Esophagus muscularis mucosa (tissue), 4 donors: ENCODE measurements at places on chromosomes 4 and X. TPM values are rescaled to one million over a fixed set of nuclear protein-coding genes. Genes with fewer than 3 reads are reported as not detected.
A peak's percentile ranks its signal among the peaks of the same experiment; 100 is the strongest.

GRCh38 chr4:168886351-168886750 is 123.7 kb downstream of the CBR4 start:
- H3K27me3 ChIP-seq = no peaks in the 10 kb centered on the region
- no peak overlapping the region for H3K4me3 ChIP-seq
- no peak for DNase-seq
- H3K27ac ChIP-seq = peak overlapping the region; percentile 59
- peaks cover 78% of the 10 kb centered on the region for H3K36me3 ChIP-seq
- H3K4me1 ChIP-seq = peaks cover 94% of the 10 kb centered on the region

DNA sequence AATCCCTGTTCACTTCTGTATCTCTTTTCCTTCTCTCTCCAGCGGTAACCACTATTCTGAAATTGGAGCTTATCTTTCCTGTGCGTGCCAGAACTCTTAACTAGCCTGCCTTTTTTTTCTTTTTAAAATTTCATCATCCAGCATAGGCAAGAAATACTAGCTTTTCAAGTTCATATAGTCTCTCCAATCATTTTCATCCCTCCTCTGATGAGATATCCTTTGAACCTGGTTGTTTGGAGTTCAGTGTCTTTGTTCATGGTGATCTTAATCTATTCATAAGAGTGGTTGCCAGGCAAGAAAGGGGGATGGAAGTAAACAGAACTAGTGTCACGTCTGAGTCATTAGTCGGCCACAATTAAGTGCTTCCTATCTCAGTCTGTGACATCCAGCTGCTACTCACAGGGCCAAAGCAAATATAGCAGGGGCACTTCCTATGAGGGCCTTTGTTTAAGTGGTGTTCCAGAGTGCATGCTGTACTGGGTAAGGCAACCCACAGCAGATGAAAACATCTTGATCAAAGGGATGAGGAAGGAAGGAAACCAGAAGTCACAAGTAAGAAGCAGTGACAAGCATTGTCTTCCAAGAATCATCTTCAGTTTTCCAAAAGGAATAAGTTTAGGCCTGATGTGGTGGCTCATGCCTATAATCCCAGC is 56.4 kb upstream of the XIAP start:
- H3K36me3 ChIP-seq = no peaks in the 10 kb centered on the region
- H3K27me3 ChIP-seq = no peaks in the 10 kb centered on the region
- no peaks in the 10 kb centered on the region for H3K4me1 ChIP-seq
- no peak overlapping the region for H3K27ac ChIP-seq

- H3K4me1 ChIP-seq = no peaks in the 10 kb centered on the region
- H3K4me3 ChIP-seq = no peak overlapping the region
- no peak overlapping the region for H3K27ac ChIP-seq
- no peak for DNase-seq
- H3K36me3 ChIP-seq = peaks cover 45% of the 10 kb centered on the region
Observed at GRCh38 chr4:78603384-78603783, 51.8 kb downstream of the ANXA3 start.

- H3K27ac ChIP-seq = no peak overlapping the region
- no peaks in the 10 kb centered on the region for H3K36me3 ChIP-seq
- H3K4me1 ChIP-seq = no peaks in the 10 kb centered on the region
- H3K4me3 ChIP-seq = no peak overlapping the region
Observed at GRCh38 chr4:97761445-97762114, 381.7 kb downstream of the STPG2 start.

DNA sequence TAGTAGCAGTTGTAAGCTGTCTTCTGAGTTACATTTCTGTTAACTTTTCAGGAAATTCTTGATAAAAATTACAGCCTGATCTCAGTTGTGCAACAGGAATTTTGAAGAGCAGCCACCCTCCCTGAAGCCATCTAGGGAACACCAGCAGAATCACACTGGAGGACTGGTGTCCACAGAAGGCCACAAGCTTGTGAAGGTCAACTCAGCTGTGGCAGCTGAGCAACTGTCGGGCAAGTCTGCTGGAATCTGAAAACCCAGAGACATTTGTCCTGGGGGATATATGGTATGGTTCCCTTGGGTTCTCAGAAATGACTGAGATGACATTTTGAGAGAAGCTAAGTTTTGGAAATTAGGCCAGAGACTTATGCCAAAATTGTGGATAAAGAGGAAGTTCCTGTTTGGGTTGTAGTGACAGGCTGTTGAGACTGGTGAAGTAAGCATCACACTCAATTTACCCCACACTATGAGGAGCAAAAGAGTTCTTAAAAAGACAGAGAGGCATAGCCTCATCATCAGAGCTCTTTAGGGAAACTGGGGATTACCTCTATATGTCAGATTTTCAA is 78.1 kb upstream of the TNIP3 start:
- no peak overlapping the region for H3K27ac ChIP-seq
- H3K4me1 ChIP-seq = no peaks in the 10 kb centered on the region
- DNase-seq = no peak
- H3K36me3 ChIP-seq = no peaks in the 10 kb centered on the region
- no peak overlapping the region for H3K4me3 ChIP-seq

GRCh38 chr4:6298035-6298434 is 28.4 kb downstream of the WFS1 start:
- H3K27me3 ChIP-seq = no peaks in the 10 kb centered on the region
- peaks cover 8% of the 10 kb centered on the region for H3K4me1 ChIP-seq
- H3K27ac ChIP-seq = no peak overlapping the region
- H3K4me3 ChIP-seq = no peak overlapping the region

GRCh38 chrX:111759686-111760085 is 78.7 kb downstream of the ALG13 start:
- no peak overlapping the region for H3K27ac ChIP-seq
- no peaks in the 10 kb centered on the region for H3K27me3 ChIP-seq
- no peaks in the 10 kb centered on the region for H3K36me3 ChIP-seq
- H3K4me1 ChIP-seq = no peaks in the 10 kb centered on the region

- no peaks in the 10 kb centered on the region for H3K36me3 ChIP-seq
- DNase-seq = no peak
- no peaks in the 10 kb centered on the region for H3K27me3 ChIP-seq
- peak overlapping the region; percentile 89 for H3K27ac ChIP-seq
- H3K4me3 ChIP-seq = peak overlapping the region; percentile 99
- H3K4me1 ChIP-seq = peaks cover 20% of the 10 kb centered on the region
Observed at GRCh38 chr4:125833-126232, 1.5 kb downstream of the ZNF718 start.

- no peaks in the 10 kb centered on the region for H3K4me1 ChIP-seq
- DNase-seq = no peak
- no peak overlapping the region for H3K27ac ChIP-seq
- no peaks in the 10 kb centered on the region for H3K27me3 ChIP-seq
Observed at GRCh38 chrX:87846956-87847355, 329.4 kb downstream of the KLHL4 start.

- no peak for DNase-seq
- peaks cover 5% of the 10 kb centered on the region for H3K4me1 ChIP-seq
- peaks cover 45% of the 10 kb centered on the region for H3K27me3 ChIP-seq
Observed at GRCh38 chr4:155208258-155209054, at the start of gene NPY2R. Gene NPY2R (plus strand): TSS chr4:155208636. CDS start chr4:155213940, 5,304 bp downstream.

GRCh38 chrX:2652106-2652505 is 39.0 kb upstream of the CD99 start:
- H3K4me3 ChIP-seq = no peak overlapping the region
- no peaks in the 10 kb centered on the region for H3K4me1 ChIP-seq
- H3K36me3 ChIP-seq = no peaks in the 10 kb centered on the region
- no peak overlapping the region for H3K27ac ChIP-seq

GRCh38 chr4:159743971-159744370 is 641.1 kb downstream of the RAPGEF2 start:
- no peaks in the 10 kb centered on the region for H3K36me3 ChIP-seq
- no peak for DNase-seq
- no peak overlapping the region for H3K4me3 ChIP-seq
- H3K27ac ChIP-seq = no peak overlapping the region

- DNase-seq = no peak
- no peaks in the 10 kb centered on the region for H3K4me1 ChIP-seq
- H3K27ac ChIP-seq = no peak overlapping the region
- no peaks in the 10 kb centered on the region for H3K36me3 ChIP-seq
- H3K4me3 ChIP-seq = no peak overlapping the region
Observed at GRCh38 chr4:174672276-174672675, 150.0 kb upstream of the HPGD start.

DNA sequence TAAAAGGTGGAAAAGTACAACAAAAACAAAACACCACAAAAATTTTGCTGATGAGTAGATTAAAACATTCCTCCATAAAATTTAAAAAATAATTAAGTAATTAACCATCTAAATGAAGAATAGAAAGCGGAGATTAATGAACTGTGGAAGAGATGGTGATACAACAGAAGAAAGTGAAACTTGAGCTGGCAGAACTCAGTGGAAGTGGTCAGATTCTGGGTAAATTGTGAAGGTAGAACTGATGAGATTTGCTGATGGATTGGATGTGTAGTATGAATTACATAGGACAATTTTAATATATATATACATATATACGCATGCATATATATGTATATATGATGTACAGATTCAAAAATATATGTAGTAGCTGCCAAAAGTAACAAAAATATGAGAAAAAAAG is 73.9 kb downstream of the AMOT start:
- no peaks in the 10 kb centered on the region for H3K4me1 ChIP-seq
- no peaks in the 10 kb centered on the region for H3K27me3 ChIP-seq
- no peak for DNase-seq
- no peak overlapping the region for H3K4me3 ChIP-seq
- H3K36me3 ChIP-seq = no peaks in the 10 kb centered on the region

- no peak overlapping the region for H3K27ac ChIP-seq
- DNase-seq = no peak
- H3K4me3 ChIP-seq = no peak overlapping the region
- no peaks in the 10 kb centered on the region for H3K4me1 ChIP-seq
- H3K27me3 ChIP-seq = no peaks in the 10 kb centered on the region
Observed at GRCh38 chrX:46208225-46208854, 336.9 kb downstream of the ZNF674 start.

DNA sequence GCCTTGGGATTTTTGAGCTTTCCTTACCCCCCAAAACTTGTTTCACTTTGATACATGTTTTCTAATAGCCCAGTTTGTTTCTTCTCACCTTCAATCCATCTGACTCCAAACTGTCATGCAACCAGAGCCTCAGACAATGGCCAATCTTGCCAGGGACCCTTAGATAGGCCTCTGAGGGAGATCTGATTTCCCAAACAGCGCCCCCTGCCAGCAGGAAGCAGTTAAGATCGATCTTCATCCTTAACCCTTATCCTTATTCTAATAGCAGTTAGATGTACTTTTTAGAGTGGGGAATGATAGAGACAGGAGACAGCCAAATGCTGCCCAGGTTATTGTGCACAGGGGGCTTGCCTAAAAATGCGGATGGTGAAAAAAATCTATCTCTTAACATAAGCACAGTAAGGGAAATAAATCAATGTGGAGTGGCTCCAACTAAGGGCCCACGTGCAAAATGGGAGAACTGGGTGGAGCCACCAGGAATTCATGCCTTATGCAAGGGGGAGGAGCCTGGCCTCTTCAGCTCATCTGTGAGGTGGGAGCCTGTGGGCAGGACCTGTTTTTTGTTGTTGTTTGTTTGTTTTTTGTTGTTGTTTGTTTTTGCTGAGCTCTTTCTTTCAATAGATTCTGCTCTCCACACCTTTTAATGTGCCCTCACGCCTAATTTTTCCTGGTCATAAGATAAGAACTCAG is 833.6 kb upstream of the AGA start:
- H3K27ac ChIP-seq = no peak overlapping the region
- H3K4me3 ChIP-seq = no peak overlapping the region
- H3K4me1 ChIP-seq = no peaks in the 10 kb centered on the region
- DNase-seq = no peak
- H3K36me3 ChIP-seq = no peaks in the 10 kb centered on the region

DNA sequence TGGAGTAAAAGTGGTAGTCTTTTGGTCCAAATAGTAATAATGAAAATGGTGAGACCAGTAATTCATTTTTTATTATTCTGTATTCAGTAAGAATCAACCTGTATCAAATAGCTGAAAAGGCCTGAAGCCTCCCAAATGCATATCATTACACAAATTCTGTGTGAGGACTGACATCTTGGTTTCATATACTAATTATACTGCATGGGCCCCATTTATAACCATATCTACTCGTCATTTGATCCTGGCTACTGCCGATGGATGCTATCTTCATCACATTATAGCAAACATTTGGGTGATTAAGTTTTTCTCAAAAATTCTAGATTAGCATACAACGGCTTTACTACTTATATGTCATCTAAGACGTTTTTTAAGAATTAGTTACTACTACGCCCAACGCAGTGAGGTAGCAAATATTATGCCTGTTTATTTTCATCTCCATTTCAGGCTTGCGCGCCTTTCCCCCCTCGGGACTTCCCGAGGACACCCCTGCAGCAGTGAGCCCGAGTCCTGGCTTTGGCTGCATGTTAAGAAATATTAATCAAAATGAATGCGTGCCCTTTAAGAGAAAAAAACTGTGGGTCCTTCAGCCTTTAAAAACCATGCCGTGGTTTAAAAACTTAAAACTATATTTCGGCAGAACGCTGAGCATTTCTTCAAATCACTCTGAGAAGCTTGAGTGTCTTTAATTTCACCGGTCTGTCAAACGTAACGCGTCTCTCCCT is 814 bp upstream of the MMAA start:
- no peak for DNase-seq
- H3K27me3 ChIP-seq = no peaks in the 10 kb centered on the region
- H3K36me3 ChIP-seq = no peaks in the 10 kb centered on the region
- peak overlapping the region; percentile 72 for H3K4me3 ChIP-seq

SPIN2B gene
- 15.4 TPM for total RNA-seq

BTC gene
- 54.8 TPM for total RNA-seq

PROM1 gene
- total RNA-seq = 4.6 TPM

DRP2 gene
- total RNA-seq = 0.80 TPM

FSTL5 gene
- 0.52 TPM for total RNA-seq

MID1 gene
- 22.0 TPM for total RNA-seq

MAPK10 gene
- 8.2 TPM for total RNA-seq
